ENCODE measurements at places on chromosomes 7 and 10. TPM values are rescaled to one million over a fixed set of nuclear protein-coding genes. Genes with fewer than 3 reads are reported as not detected.
A peak's percentile ranks its signal among the peaks of the same experiment; 100 is the strongest.

MGAM2 gene
- 9.7 TPM for total RNA-seq

SNCG gene
- 60.4 TPM for total RNA-seq

TUBAL3 gene
- total RNA-seq, result 0.19 TPM

CPVL gene
- total RNA-seq, result 30.2 TPM

DNA sequence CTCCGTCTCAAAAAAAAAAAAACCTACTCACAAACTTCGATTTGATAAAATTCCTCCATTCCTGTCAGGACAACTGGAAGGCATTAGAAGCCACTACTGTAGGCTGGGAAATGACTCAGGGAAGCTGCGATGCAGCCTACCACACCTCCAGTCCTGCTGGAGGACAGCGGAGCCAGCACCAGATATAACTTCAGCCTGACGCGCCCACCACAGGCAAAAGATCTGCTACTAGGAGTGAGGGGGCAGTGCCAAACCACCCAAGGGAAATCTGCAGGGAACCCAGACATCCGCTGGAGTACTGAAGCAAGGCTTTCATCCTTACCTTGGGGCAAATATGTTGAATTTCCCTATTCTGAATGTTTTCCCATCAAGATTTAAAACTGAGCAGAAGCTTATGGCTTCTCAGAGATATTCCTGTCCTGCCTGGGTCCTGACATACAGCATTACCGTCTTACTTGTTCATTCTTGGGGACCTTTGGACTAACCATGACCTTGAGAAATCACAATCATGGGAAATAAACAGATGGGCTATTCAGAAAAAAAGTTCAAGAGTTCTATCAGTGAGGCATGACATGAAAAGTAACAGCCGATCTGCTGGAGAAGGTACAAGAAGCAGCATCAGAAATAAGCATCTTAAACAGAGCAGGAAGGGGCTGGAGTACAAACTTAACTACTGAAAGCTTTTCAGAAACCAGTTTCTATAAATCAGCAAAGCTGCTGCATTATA, 20.4 kb downstream of the BCCIP start:
- no peak for DNase-seq
- no peaks in the 10 kb centered on the region for H3K4me1 ChIP-seq
- no peak overlapping the region for H3K27ac ChIP-seq
- H3K36me3 ChIP-seq, result peaks cover 23% of the 10 kb centered on the region
- H3K27me3 ChIP-seq, result no peaks in the 10 kb centered on the region

GRCh38 chr10:116891208-116891607, 41.9 kb downstream of the ENO4 start:
- H3K27me3 ChIP-seq, result no peaks in the 10 kb centered on the region
- no peaks in the 10 kb centered on the region for H3K36me3 ChIP-seq
- DNase-seq, result no peak
- peaks cover 46% of the 10 kb centered on the region for H3K4me1 ChIP-seq
- H3K27ac ChIP-seq, result no peak overlapping the region

DNA sequence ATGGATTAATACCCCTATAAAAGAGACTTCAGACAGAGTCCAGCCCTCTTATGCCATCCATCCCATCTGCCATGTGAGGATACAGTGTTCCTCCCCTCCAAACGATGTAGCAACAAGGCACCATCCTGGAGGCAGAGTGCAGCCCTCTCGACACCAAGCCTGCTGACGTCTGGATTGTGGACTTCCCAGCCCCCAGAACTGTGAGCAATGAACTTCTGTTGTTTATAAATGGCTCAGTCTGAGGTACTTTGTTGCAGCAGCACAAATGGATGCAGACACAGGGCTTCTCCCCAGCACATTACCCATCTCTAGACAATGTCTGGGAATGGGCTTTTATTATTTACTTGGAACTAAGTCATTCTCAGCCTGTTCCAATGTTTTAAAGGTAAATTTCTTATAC, 195.6 kb downstream of the WDR37 start:
- no peak overlapping the region for H3K4me3 ChIP-seq
- DNase-seq, result no peak
- H3K36me3 ChIP-seq, result no peaks in the 10 kb centered on the region
- peaks cover 14% of the 10 kb centered on the region for H3K27me3 ChIP-seq
- H3K27ac ChIP-seq, result no peak overlapping the region
- H3K4me1 ChIP-seq, result no peaks in the 10 kb centered on the region

DNA sequence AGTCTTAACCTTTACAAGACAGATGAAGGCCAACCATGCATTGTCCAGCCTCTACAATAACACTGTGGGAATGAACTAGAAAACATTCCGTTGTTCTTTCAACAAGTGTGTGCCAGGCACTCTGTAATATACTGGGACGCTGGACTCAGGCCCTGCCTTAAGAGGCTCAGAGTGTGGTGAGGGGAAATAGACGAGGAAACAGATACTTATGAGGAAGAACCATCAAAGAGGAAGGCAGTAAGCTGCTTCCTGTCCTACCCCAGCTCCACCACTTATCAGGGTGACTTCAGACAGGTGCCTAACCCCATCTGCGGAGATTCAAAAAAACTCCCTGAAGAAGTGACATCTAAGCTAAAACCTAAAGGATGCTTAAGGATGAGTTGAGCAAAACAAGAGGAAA, 8.9 kb upstream of the TRIM8 start:
- DNase-seq, result no peak
- peak overlapping the region; percentile 93 for H3K27ac ChIP-seq
- H3K27me3 ChIP-seq, result no peaks in the 10 kb centered on the region

DNA sequence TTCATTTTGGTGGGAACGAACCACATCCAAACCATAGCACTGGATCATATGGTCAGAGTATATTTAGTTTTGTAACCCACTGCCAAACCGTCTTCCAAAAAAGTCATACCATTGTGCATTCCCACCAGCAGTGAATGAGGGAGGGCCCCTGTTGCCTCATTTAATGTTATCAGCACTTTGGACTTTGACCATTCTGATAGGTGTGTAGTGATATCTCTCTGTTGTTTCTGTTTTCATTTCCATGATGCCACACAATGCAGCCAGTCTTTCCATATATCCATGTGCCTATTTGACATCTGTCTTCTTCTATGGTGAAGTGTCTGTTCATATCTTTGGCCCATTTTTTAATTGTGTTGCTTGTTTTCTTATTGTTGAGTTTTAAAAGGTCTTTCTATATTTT, 105.0 kb upstream of the PPP2R2D start:
- H3K27ac ChIP-seq, result no peak overlapping the region
- no peak for DNase-seq
- H3K4me3 ChIP-seq, result no peak overlapping the region
- no peaks in the 10 kb centered on the region for H3K4me1 ChIP-seq

GRCh38 chr7:155739538-155740143, 72.6 kb downstream of the SHH start:
- no peaks in the 10 kb centered on the region for H3K27me3 ChIP-seq
- peaks cover 28% of the 10 kb centered on the region for H3K36me3 ChIP-seq
- no peak for DNase-seq
- H3K4me1 ChIP-seq, result peaks cover 3% of the 10 kb centered on the region
- H3K4me3 ChIP-seq, result no peak overlapping the region
- H3K27ac ChIP-seq, result no peak overlapping the region

DNA sequence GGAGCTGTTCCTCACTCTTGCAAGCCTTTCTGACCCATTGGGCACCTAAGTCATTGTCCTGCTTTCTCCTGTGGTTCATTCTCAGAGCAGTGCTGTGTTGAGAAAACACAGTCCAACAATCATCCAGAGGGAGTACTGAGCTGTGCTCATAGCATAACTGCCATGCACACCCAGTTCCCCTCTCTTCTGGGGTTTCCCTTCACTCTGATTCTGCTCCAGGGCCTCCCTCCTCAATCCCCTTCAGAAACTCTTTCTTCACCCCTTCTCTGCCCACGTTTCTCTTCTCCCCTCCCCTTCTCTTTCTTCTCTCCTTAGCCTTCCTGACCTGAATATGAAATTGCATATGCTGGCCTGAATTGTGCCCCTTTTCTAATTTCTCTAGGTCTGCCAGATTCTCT, 155.8 kb downstream of the AOAH start:
- no peaks in the 10 kb centered on the region for H3K4me1 ChIP-seq
- H3K27ac ChIP-seq, result no peak overlapping the region
- H3K36me3 ChIP-seq, result no peaks in the 10 kb centered on the region
- no peaks in the 10 kb centered on the region for H3K27me3 ChIP-seq
- no peak overlapping the region for H3K4me3 ChIP-seq

- DNase-seq, result no peak
- peaks cover 58% of the 10 kb centered on the region for H3K4me1 ChIP-seq
- H3K27ac ChIP-seq, result peak overlapping the region; percentile 99
- peaks cover 3% of the 10 kb centered on the region for H3K27me3 ChIP-seq
- no peaks in the 10 kb centered on the region for H3K36me3 ChIP-seq
- peak overlapping the region; percentile 35 for H3K4me3 ChIP-seq
These were observed 20.3 kb upstream of the KLF6 start for GRCh38 chr10:3805201-3805790.

DNA sequence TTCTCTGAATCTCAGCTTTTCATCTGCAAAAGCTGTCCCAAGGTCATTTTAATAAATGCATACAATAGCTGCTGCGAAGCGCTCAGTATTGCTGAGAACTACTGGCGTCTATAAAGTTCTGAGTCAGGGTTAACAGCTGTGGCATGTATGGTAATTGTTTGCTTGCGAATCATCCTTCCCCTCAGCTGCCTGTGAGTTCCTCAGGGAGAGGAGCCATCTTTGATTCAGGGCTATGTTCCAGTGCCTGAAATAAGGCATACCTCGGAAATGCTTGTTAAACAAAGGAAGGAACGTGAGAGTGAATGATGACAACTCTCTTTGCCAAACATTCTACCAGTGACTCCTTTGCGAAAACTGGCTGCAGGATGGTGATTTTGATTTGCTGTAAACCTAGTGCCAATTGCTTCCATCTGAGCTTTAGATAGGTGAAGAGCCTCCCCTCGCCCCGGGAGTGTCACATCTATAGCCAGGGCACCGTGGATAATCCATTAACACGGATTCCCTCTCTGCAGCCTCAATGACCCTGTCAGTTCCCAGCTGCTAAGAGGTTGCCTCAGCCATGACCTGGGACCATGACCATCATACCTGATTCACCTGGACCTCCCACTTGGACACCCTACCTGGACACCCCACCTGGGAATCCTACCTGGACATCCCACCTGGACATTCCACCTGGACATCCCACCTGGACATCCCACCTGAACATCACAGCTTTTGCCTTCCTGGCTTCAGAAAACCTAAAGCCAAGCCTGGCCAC, 39.6 kb downstream of the GPRIN2 start:
- H3K4me1 ChIP-seq, result no peaks in the 10 kb centered on the region
- no peak overlapping the region for H3K27ac ChIP-seq
- peak; percentile 68 for DNase-seq
- no peaks in the 10 kb centered on the region for H3K36me3 ChIP-seq
- H3K4me3 ChIP-seq, result no peak overlapping the region
- no peaks in the 10 kb centered on the region for H3K27me3 ChIP-seq

DNA sequence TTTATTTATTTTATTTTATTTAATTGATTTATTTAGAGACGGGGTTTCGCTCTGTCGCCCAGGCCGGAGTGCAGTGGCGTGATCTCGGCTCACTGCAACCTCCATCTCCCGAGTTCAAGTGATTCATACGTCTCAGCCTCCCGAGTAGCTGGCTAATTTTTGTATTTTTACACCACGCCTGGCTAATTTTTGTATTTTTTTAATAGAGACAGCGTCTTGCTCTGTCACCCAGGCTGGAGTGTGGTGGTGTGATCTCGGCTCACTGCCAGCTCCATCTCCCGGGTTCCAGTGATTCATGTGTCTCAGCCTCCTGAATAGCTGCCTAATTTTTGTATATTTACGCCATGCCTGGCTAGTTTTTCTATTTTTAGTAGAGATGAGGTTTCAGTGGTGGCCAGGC, 34.2 kb downstream of the AP5Z1 start:
- peaks cover 3% of the 10 kb centered on the region for H3K4me1 ChIP-seq
- DNase-seq, result no peak
- H3K27ac ChIP-seq, result no peak overlapping the region
- peaks cover 10% of the 10 kb centered on the region for H3K36me3 ChIP-seq
- H3K4me3 ChIP-seq, result no peak overlapping the region

DNA sequence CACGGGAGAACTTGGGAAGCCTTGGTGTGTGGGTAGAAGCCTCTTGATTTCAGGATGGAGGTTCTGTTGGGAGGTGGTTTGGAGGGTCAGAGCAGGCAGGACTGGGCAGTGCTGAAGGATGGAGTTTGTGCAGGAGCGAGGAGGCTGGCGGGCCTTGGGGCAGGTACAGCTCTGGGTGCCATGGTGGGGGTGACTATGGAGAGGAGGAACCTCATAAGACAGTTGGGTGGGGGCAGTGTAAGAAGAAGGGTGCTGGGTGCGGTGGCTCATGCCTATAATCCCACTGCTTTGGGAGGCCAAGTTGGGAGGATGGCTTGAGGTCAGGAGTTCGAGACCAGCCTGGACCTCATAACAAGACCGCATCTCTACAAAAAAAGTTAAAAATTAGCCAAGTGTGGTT, 54.7 kb upstream of the GTF2IRD1 start:
- no peak for DNase-seq
- no peak overlapping the region for H3K27ac ChIP-seq
- no peaks in the 10 kb centered on the region for H3K4me1 ChIP-seq
- peaks cover 6% of the 10 kb centered on the region for H3K36me3 ChIP-seq
- no peaks in the 10 kb centered on the region for H3K27me3 ChIP-seq
- no peak overlapping the region for H3K4me3 ChIP-seq

DNA sequence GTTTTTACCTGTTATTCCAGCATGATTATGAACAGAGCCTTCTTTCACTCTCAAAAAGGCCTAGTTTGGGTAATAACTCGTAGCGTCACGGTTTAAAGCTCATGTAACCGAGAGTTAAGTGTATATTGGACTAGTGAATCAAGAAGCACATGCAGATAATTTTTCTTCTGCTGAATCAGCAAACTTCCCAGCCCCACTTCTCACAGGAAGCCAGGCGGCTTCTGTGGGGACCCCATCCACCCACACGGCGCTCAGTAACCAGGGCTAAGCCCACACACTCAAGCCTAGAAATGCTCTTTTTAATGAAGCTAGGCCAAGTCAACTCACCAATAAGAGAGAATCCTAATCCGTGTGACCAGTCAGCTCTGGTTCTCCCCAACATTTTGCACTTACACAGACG, 191.2 kb upstream of the MGMT start:
- H3K4me3 ChIP-seq, result no peak overlapping the region
- no peak for DNase-seq
- peaks cover 11% of the 10 kb centered on the region for H3K4me1 ChIP-seq
- H3K27ac ChIP-seq, result no peak overlapping the region
- H3K36me3 ChIP-seq, result no peaks in the 10 kb centered on the region

- no peak for DNase-seq
- no peak overlapping the region for H3K4me3 ChIP-seq
- H3K4me1 ChIP-seq, result no peaks in the 10 kb centered on the region
- H3K27me3 ChIP-seq, result no peaks in the 10 kb centered on the region
These were observed 1621.6 kb downstream of the REEP3 start for GRCh38 chr10:65142641-65143435.

GRCh38 chr10:60188548-60188947, 201.1 kb downstream of the ANK3 start:
- no peak for DNase-seq
- no peaks in the 10 kb centered on the region for H3K27me3 ChIP-seq
- H3K4me3 ChIP-seq, result no peak overlapping the region
- peaks cover 26% of the 10 kb centered on the region for H3K36me3 ChIP-seq

DNA sequence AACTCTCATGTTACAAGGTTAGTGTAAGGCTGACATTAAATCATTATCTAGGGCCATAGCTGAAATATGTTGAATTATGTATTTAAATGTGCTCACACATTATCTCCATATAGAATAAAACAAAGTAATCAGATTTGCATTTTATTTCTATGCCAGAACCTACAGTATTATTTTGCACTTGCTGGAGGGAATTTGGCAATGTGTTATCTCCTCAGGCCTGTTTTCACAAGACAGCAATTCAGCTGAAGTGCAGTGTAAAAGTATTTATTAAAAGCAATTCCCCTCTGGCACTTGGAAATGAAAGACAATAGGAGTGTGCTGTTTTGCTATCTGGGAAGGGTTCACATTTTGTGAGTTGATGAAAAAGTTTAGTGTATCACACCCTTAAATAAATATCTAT, 276.3 kb downstream of the DNAJB9 start:
- no peak overlapping the region for H3K27ac ChIP-seq
- no peaks in the 10 kb centered on the region for H3K36me3 ChIP-seq
- H3K4me1 ChIP-seq, result no peaks in the 10 kb centered on the region
- no peaks in the 10 kb centered on the region for H3K27me3 ChIP-seq

All from type B pancreatic cell (in vitro differentiated cells).